Naive B cell (primary cell): ENCODE measurements at places on chromosomes 3 and 15.

DNA sequence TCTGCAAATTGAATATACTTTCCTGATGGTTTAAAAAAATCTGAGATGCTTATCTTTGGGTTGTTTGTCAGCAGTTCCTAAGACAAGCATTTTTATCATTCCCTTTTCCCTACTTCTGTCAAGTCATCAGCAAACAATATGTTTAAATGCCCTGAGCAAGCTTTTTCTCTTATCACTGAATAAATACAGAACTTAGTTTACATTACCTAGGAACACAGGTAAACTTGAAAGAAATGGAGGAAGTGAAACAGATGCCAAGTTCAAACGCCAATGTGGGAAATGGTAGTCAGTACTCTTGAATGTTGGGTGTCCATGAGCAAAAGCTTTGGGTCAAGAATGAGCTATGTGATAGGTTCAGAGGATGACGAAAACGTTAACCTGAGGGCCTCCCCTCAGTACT is 17.2 kb upstream of the TCAIM start:
- H3K4me1 ChIP-seq = no peaks in the 10 kb centered on the region

DNA sequence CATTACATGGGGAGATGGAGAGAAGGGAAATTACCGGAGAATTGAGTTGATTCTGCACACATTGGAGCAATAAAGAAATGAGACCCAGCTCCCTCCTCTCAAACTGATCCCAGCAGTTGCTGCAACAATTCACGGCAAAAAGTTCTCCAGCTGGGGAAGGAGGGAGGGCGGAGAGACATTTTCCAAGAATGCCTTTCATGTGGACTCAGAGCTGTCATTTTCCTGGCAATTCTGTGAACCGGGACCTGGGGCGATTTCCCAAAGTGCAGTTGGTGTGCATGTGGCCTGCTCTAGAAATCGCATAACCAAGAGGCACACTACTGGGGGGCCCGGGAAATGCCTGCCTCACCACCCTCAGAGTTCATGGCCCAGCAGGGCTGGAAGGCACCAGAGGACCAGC is 48.7 kb upstream of the IREB2 start:
- H3K4me3 ChIP-seq = no peak overlapping the region
- no peak overlapping the region for H3K27ac ChIP-seq
- H3K36me3 ChIP-seq = no peaks in the 10 kb centered on the region
- H3K4me1 ChIP-seq = no peaks in the 10 kb centered on the region
- peaks cover 60% of the 10 kb centered on the region for H3K27me3 ChIP-seq
- DNase-seq = no peak

DNA sequence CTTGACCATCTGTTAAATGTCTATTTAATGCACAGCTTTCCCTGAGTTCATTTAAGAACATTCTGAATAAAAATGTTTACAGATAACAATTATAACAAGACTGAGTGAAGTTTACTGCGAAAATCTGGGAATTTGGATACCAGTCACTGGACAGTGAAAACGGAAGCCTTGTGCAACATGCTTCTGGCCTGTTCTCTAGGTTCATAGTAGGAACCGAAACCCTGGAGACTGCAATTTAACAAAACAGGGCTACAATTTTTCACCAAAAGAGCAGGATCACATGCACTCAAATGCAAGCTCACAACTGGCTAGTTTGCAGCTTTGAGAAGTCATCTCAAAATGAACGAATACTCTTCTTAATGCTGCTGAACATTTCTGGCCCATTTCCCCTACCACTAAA is 435.9 kb downstream of the NR2F2 start:
- DNase-seq = no peak
- H3K4me1 ChIP-seq = no peaks in the 10 kb centered on the region
- H3K4me3 ChIP-seq = no peak overlapping the region
- no peaks in the 10 kb centered on the region for H3K36me3 ChIP-seq

- DNase-seq = no peak
- no peaks in the 10 kb centered on the region for H3K36me3 ChIP-seq
- H3K27me3 ChIP-seq = no peaks in the 10 kb centered on the region
- no peak overlapping the region for H3K27ac ChIP-seq
- no peaks in the 10 kb centered on the region for H3K4me1 ChIP-seq
These were observed 17.5 kb upstream of the BCHE start for GRCh38 chr3:165854696-165855095.

DNA sequence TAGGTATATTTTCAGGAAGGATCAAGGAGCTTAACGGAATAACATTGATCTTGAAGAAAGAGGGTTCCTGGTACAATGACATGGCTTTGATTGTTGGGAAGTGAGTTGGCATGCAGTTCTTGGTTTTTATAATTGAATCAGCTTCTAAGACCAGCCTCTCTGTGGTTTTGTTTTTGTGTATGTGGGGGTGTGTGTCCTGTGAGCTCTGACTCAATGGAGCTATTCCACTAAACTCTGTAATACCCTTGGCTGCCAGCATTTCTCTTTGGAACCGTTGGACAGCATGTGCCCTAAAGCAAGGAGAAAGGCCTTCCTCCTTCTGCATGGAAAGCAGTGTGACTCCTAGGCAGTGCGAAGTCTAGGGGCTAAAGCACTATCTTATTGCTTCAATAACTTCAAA is 124.8 kb downstream of the EDEM1 start:
- H3K4me1 ChIP-seq = no peaks in the 10 kb centered on the region
- no peak overlapping the region for H3K4me3 ChIP-seq
- no peak overlapping the region for H3K27ac ChIP-seq
- H3K36me3 ChIP-seq = no peaks in the 10 kb centered on the region
- no peaks in the 10 kb centered on the region for H3K27me3 ChIP-seq

GRCh38 chr3:13783476-13783875 is 96.4 kb downstream of the WNT7A start:
- H3K36me3 ChIP-seq = no peaks in the 10 kb centered on the region
- H3K27me3 ChIP-seq = peaks cover 24% of the 10 kb centered on the region
- H3K4me3 ChIP-seq = no peak overlapping the region
- no peak overlapping the region for H3K27ac ChIP-seq
- no peak for DNase-seq
- peaks cover 2% of the 10 kb centered on the region for H3K4me1 ChIP-seq

GRCh38 chr15:72005483-72005882 is 112.5 kb downstream of the MYO9A start:
- no peak for DNase-seq
- H3K27me3 ChIP-seq = no peaks in the 10 kb centered on the region
- peaks cover 10% of the 10 kb centered on the region for H3K36me3 ChIP-seq
- H3K4me1 ChIP-seq = no peaks in the 10 kb centered on the region
- H3K27ac ChIP-seq = peak overlapping the region; percentile 16
- H3K4me3 ChIP-seq = no peak overlapping the region

GRCh38 chr3:150798122-150798618 is 35.2 kb upstream of the SIAH2 start:
- no peak for DNase-seq
- H3K27ac ChIP-seq = peak overlapping the region; percentile 26
- H3K4me3 ChIP-seq = no peak overlapping the region
- H3K27me3 ChIP-seq = peaks cover 7% of the 10 kb centered on the region
- no peaks in the 10 kb centered on the region for H3K36me3 ChIP-seq

DNA sequence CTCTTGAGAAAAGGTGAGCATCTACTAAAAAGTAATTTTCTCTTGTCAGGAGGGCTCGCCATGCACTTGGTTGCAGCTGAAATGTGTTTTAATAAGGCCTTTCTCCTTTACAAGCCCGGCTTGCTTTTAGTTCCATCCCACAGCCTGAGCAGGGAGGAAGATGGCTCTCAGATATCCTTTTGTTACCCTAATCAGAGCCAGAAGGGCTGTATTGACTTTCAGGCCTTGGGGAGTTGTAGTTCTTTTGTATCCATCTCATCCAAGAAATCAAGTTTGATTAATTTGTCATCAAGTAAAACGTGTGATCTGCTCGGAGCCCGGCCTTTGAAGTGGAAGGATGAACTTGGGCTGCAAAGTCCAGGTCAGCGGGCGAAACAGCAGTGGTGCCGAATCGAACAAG is 52.9 kb downstream of the EIF4E3 start:
- no peak overlapping the region for H3K4me3 ChIP-seq
- no peaks in the 10 kb centered on the region for H3K36me3 ChIP-seq
- no peak for DNase-seq
- H3K4me1 ChIP-seq = no peaks in the 10 kb centered on the region
- H3K27ac ChIP-seq = no peak overlapping the region

- DNase-seq = no peak
- H3K36me3 ChIP-seq = no peaks in the 10 kb centered on the region
- peak overlapping the region; percentile 26 for H3K4me3 ChIP-seq
- H3K4me1 ChIP-seq = peaks cover 86% of the 10 kb centered on the region
- H3K27ac ChIP-seq = peak overlapping the region; percentile 62
These were observed 8.5 kb downstream of the MBNL1 start for GRCh38 chr3:152277198-152277597.

GRCh38 chr15:32844118-32844711 is 126.4 kb downstream of the GREM1 start:
- H3K27me3 ChIP-seq = peaks cover 4% of the 10 kb centered on the region
- H3K36me3 ChIP-seq = no peaks in the 10 kb centered on the region
- peaks cover 6% of the 10 kb centered on the region for H3K4me1 ChIP-seq
- H3K4me3 ChIP-seq = no peak overlapping the region
- DNase-seq = no peak

GRCh38 chr3:119880966-119881365 is 99.1 kb downstream of the NR1I2 start:
- DNase-seq = no peak
- H3K36me3 ChIP-seq = peaks cover 26% of the 10 kb centered on the region
- H3K4me1 ChIP-seq = no peaks in the 10 kb centered on the region
- no peak overlapping the region for H3K27ac ChIP-seq
- H3K27me3 ChIP-seq = no peaks in the 10 kb centered on the region

DNA sequence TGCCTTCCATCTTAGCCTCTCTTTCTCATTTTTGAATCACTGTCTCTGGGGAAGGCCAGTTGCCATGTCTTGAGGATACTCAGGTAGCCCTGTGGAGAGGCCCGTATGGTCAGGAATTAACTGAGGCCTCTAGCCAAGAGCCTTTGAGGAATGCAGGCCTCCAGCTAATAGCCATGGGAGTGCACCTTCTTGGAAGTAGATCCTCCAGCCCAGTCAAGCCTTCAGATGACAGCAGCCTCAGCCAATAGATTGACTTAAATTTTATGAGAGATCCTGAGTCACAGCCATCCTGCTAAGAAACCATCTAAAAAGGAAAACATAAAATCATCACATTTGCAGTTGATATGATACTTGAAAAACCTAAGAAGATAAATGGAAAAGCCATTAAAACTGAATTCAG is 112.5 kb upstream of the BNIP2 start:
- H3K36me3 ChIP-seq = no peaks in the 10 kb centered on the region
- no peak for DNase-seq
- no peak overlapping the region for H3K27ac ChIP-seq
- H3K4me3 ChIP-seq = no peak overlapping the region
- peaks cover 27% of the 10 kb centered on the region for H3K27me3 ChIP-seq

GRCh38 chr15:94263341-94264273 is 32.2 kb downstream of the MCTP2 start:
- H3K27me3 ChIP-seq = no peaks in the 10 kb centered on the region
- DNase-seq = no peak
- peak overlapping the region; percentile 61 for H3K4me3 ChIP-seq
- H3K27ac ChIP-seq = peak overlapping the region; percentile 45

DNA sequence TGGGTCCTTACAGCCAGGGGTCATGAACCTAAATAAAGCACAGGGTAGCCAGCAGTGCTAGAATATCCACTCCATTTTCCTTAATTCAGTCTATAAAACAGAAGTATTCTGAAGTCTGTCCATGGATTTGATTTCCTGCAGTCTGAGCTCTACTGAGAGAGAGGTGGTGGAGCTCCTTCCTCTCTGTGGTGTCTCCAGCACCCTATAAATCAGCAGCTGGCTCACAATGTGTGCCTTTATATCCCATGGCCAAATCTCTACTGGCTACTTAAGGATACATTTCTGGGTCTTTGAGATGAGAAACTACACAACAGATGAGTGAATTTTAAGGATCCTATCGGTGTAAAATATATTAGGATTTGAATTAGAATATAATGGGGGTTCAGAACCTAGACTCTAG is 339.9 kb upstream of the RBMS3 start:
- peaks cover 9% of the 10 kb centered on the region for H3K4me1 ChIP-seq
- H3K27me3 ChIP-seq = no peaks in the 10 kb centered on the region
- DNase-seq = no peak
- no peak overlapping the region for H3K27ac ChIP-seq

DNA sequence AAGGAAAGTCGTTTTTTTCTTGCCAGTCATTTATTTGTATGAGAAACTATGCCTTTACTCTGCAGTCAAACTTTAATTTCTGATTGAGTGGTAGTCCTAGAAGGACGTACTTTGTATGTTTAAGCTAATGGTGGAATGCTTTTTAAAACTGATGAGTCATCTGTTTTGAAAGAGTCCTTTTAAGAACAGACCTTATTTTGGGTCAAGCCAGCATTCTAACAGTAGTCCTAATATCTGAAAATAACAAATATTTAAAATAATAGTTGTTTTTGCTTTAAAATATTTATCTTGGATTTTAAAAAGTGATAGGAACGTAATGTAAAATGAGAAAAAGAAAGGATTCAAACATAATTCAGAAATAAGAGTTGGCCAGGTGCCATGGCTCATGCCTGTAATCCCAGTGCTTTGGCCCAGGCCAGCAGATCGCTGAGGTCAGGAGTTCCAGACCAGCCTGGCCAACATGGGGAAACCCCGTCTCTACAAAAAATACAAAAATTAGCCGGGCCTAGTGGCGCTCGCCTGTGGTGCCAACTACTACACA is 1.3 kb upstream of the LRRC58 start:
- H3K4me3 ChIP-seq = peak overlapping the region; percentile 89
- no peak for DNase-seq
- H3K27ac ChIP-seq = peak overlapping the region; percentile 96
- H3K27me3 ChIP-seq = peaks cover 13% of the 10 kb centered on the region
- H3K4me1 ChIP-seq = peaks cover 31% of the 10 kb centered on the region
- peaks cover 7% of the 10 kb centered on the region for H3K36me3 ChIP-seq

DNA sequence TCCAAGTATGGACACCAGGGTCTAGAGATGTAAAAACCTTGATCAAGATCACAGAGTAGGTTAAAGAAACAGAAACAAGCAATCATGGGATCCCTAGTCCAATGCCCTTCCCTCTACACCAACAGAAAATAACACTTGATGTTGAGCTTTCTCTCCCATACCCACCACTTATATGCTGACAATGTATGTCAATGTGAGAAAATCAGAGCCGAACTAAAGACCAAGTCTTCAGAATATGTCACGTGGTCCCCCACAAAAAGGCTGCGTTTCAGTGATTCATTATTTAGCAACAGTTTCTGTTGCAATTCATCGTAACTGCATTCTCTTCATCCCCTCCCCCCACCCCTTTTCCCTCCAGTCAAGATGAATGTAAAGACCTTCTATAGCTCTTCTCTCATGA is 278.9 kb upstream of the STT3B start:
- H3K4me1 ChIP-seq = no peaks in the 10 kb centered on the region
- no peak overlapping the region for H3K27ac ChIP-seq
- DNase-seq = no peak
- H3K36me3 ChIP-seq = no peaks in the 10 kb centered on the region
- H3K27me3 ChIP-seq = no peaks in the 10 kb centered on the region
- H3K4me3 ChIP-seq = no peak overlapping the region

GRCh38 chr3:57758686-57759085 is 2.6 kb downstream of the SLMAP start:
- H3K4me3 ChIP-seq = no peak overlapping the region
- H3K27ac ChIP-seq = no peak overlapping the region
- H3K36me3 ChIP-seq = no peaks in the 10 kb centered on the region
- H3K4me1 ChIP-seq = peaks cover 58% of the 10 kb centered on the region
